ENCODE measurements at places on chromosomes 12 and 14.

DNA sequence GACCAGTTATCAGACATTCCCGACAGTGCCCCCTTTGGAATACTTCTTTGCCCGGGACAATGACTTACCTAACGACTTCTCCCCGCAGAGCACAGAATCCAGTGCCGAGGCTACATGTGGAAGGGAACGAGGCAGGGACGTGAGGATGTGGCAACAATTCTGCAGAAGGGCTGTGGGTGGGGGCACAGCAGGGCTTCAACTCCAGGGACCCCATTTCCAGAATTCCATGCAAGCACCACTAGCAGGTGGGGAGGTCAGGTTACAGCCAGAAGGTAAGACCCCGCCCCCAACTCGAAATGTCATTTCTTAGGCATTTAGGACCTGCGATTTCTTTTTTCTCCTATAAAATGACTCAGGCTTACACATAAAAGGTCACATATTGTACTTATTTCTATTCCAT lies 207.9 kb downstream of the TMEM132C start:
- DNase-seq: no peak

GRCh38 chr12:62190689-62191490 lies 69.3 kb upstream of the USP15 start:
- DNase-seq: no peak

DNA sequence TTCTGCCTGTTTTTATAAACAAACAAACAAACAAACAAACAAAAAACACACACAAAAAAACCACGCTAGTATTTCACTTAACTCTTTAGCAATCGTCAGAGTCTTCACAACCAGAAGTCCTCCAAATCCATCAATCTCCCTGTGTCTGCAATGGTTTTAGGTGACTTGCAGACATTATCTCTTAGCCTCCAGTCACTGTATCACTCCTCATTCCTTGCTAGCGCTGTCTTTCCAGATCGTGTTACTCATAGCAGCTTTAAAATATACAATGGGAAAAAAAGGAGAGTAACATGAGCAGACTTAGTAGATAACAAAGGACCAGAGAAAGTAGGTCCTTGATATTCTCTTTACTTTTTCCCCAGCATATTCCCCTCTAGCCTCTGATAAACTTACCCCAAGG lies 15.5 kb upstream of the ETNK1 start:
- DNase-seq: peak; percentile 12

DNA sequence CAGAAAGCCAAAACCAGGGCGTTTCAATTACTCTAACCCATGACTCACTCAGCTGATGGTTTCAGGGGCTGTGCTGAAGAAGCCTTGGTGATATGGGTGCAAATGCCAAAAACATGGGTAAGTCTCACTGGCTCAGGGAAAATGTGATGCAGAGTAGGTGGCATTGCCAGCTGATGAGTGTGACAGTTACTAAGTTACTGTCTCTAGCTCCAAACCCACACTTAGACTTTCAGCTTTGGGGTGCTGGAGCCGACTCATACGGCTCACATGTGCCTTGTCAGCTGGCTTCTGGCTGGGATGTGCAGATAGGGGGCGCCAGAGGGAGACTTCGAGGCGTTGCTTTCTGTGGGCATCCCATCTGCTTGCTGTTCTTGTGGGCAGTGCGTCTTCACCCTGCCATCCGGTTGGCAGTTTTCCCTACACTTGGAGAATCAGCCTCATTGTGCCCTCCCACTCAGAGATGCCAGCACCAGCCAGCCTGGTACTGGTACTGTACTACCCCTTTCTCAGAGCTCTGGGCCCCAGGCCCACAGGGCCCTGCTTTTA lies 11.1 kb upstream of the KRT7 start:
- no peak for DNase-seq

DNA sequence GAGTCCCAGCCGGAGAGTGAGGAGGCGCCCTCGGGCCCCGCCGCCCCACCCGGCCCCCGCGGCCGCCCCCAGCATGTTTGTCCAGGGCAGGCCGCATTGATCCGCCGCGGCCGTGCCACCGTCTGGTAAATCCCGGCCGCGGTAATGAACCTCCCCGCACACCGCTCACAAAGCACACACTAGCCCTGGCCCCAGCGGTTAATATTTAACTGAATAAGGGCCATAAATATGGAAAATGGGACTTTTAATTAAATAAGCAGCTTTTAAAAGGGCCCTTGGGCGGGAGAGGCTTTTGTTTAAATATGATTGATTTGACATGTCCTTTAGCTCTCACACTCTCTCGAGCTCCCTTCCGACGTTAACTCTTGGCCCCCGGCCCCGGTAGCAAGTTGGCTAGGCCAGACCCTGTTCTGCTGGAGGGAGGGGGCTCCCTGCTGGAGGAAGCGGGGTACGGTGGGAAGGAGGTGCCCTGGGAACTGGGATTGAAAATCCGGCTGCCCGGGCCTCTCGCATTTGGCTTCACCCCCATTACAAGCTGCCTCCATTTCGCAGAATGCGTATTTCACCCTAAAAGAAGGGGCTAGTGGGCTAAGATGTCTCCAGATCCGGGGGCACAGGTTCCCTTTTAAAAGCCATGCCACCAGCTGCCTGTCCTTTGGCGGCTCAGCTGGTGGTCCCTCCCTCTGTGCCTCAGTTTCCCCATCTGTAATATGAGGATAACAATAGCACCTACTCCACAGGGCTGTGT lies 199.8 kb downstream of the RBM19 start:
- no peak for DNase-seq

DNA sequence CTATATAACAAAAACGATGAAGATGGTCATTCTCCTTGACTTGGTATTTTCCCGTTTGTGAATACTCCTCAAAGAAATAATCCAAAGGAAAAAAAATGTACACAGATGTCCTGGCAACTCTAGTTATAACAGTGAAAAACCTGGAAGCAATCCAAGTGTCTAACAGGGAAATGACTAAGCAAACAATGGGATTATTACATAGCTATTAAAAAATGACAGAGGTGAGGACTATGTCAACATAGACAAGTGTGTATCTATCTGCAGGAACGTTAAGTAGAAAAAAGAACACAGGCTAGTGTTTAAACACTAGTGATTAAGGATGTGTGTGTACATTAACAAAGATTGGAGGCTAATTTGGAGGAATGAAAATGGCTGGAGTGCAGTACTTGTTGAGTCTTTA lies 5.9 kb upstream of the APOLD1 start:
- DNase-seq: peak; percentile 88

GRCh38 chr14:86505808-86506207 lies 975.9 kb downstream of the FLRT2 start:
- DNase-seq: no peak

GRCh38 chr12:11164384-11164783 lies 6.6 kb upstream of the SMIM10L1 start:
- DNase-seq: no peak
